ENCODE measurements at places on chromosomes 1 and 21. TPM values are rescaled to one million over a fixed set of nuclear protein-coding genes. Genes with fewer than 3 reads are reported as not detected.

Gene USP48
- total RNA-seq: 24.6 TPM

Gene TNNI3K
- total RNA-seq: not detected

Gene DMBX1
- not detected for total RNA-seq

Gene SDF4
- 228 TPM for total RNA-seq

Gene PLA2G4A
- 103 TPM for total RNA-seq

Gene CBS
- total RNA-seq: 80.2 TPM

Gene S100A2
- not detected for total RNA-seq

Gene FYB2
- not detected for total RNA-seq

Gene PODN
- total RNA-seq: 92.3 TPM

Gene HOOK1
- not detected for total RNA-seq

Gene TPTE
- total RNA-seq: not detected

Gene BRDT
- total RNA-seq: not detected

Gene TAL1
- total RNA-seq: not detected

Gene CCDC30
- total RNA-seq: 0.47 TPM

Gene NTNG1
- 11.2 TPM for total RNA-seq

Gene B3GALT2
- total RNA-seq: 9.6 TPM

Gene FCAMR
- total RNA-seq: not detected

Gene TRIM46
- 1.1 TPM for total RNA-seq

Gene SLC6A17
- total RNA-seq: 0.26 TPM

Gene STK40
- 21.9 TPM for total RNA-seq

Gene SELP
- total RNA-seq: not detected

Gene SLC16A1
- 88.3 TPM for total RNA-seq

Gene SH3D21
- 2.4 TPM for total RNA-seq

Gene TSSK3
- total RNA-seq: not detected

Gene S100A5
- not detected for total RNA-seq

Gene REN
- not detected for total RNA-seq

Gene MRAP
- 1.2 TPM for total RNA-seq

Data from pericardium fibroblast (primary cell).